Stimulated activated CD4-positive, alpha-beta T cell treated with anti-CD3 and anti-CD28 coated beads, Interleukin-4, amount 100 ng/mL, for 4 hours (primary cell): ENCODE measurements at places on chromosomes 16 and 17.

GRCh38 chr16:65919145-65919985, 447.1 kb upstream of the CDH5 start:
- DNase-seq: no peak

GRCh38 chr17:10610884-10611283, 46.2 kb downstream of the MYH3 start:
- no peak for DNase-seq

DNA sequence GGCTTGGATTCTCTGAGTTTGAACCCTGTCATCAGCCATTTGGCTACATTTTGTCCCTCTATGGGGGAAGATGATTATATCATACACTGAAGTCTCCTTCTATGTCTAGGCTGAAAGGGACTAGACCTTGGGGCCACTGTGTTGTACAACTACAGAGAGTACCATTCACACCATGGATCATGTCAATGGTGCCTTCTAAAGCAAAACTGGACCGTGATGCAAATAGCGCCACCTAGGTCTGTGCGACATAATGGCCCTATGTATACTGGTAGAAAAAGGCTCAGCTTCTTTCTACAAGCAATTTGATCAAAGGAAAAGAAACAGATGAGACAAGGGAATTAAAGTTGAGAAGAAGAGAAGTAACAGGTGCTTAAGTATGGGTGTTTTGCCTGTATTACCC, 100.7 kb downstream of the LYRM1 start:
- no peak for DNase-seq

DNA sequence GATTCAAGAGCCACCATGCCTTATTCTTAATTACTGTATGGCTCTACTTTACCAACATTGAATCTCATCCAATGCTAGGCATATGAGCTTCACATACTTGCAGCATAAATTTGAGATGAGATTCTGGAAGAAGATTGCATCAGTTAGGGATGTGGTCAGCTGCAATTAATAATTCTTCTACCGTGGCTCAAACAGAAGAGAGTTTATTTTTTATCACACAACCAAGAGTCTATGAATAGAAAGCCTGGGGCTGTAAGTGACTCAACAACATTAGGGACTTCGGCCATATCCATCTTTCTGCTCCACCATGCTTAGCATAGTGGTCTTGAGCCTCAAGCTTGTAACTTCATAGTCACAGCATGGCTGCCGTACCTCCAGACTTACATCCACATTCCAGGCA, 179.4 kb upstream of the IRX6 start:
- no peak for DNase-seq

DNA sequence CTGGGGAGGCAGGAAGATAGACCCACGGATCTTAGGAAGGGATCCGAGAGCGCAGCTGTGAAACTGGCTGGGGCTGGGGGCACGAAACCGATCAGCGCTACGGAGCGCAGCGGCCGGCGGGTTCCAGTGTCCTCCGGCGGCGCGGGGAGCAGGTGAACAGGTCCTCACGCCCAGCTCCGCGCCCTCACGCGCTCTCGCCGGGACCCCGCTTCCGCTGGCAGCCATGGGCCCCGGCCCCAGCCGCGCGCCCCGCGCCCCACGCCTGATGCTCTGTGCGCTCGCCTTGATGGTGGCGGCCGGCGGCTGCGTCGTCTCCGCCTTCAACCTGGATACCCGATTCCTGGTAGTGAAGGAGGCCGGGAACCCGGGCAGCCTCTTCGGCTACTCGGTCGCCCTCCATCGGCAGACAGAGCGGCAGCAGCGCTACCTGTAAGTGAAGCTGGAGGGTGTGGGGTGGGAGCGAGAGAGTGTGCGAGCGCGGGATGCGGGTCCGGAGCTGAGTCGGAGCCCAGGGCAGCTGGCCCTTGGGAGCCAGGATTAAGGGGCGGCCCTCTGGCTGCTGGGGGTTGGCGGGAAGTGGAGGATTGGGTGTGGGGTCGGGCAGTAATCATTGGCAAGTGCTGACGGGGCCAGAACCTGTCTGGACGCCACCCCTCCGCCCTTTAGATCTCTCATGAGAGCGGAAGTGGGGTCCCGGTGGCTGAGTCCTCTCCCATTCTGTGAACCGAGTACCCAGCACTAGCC, 479 bp downstream of the ITGA3 start:
- DNase-seq: peak; percentile 63

GRCh38 chr16:27561216-27561615, 11.3 kb downstream of the KATNIP start:
- no peak for DNase-seq

GRCh38 chr17:3845291-3845620, 790 bp downstream of the NCBP3 start:
- DNase-seq: peak; percentile 17

DNA sequence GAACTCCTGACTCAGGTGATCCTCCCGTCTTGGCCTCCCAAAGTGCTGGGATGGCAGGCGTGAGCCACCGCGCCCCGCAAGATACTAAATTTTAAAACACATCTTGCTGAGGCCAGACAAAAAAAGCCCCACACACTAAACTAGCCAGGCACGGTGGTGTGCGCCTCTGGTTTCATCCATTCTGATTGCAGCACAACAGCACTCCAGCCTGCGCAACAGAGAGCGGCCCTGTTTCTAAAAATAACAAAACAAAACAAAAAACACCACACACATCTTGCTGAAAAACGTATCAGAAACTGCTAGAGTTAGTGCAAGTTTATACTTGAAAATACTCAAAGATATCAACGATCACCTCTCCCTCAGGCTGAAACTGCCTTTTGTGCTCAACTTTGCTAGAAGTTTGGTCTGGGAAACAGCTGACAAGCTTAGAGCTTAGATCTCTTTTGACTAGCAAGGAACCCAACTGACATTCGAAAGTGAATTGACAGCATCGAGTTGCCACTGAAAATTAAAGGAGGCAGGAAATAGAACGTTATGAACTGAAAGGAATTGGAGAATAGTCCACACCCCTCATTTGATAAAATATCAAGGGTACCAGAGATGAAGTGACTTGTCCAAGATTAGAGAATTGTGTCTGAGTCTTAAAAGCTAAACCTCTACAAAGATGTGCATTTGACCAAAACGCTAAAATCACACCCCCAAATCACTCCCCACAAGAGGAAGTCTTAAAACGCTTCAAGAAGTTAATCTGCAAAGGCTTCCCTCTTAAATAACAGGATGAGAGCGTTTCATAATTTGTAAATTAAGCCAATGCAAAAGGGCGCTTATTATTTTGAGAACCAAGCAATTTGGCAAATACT, 908 bp downstream of the COG4 start:
- DNase-seq: no peak

GRCh38 chr17:81890447-81891302, 711 bp downstream of the ALYREF start:
- no peak for DNase-seq

DNA sequence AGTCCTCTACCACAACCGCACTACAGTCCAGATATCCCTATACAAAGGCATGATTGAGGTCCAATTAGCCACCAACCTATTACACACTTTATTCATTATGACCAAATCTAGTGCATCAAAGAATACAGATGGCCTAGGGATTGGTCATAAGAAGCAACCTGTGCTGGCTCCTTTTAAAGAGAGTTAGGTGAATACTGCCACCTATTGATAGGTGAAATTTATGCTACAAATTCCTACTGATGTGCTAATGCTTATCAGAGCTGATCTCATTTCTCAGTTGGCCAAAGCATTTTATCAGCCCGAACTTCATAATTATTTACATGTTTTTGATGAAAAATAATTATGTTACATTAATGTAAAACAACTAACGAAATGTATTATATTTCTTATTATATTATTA, 166.3 kb downstream of the ANKFN1 start:
- DNase-seq: no peak

- DNase-seq: no peak
Measured at GRCh38 chr17:66341462-66341861, 39.0 kb downstream of the PRKCA start.

- DNase-seq: no peak
Measured at GRCh38 chr16:7246578-7246977, 86.1 kb upstream of the RBFOX1 start.

GRCh38 chr17:29791336-29792080, 138.5 kb downstream of the SSH2 start:
- no peak for DNase-seq

- no peak for DNase-seq
Measured at GRCh38 chr17:11736613-11737312, 138.5 kb downstream of the DNAH9 start.

DNA sequence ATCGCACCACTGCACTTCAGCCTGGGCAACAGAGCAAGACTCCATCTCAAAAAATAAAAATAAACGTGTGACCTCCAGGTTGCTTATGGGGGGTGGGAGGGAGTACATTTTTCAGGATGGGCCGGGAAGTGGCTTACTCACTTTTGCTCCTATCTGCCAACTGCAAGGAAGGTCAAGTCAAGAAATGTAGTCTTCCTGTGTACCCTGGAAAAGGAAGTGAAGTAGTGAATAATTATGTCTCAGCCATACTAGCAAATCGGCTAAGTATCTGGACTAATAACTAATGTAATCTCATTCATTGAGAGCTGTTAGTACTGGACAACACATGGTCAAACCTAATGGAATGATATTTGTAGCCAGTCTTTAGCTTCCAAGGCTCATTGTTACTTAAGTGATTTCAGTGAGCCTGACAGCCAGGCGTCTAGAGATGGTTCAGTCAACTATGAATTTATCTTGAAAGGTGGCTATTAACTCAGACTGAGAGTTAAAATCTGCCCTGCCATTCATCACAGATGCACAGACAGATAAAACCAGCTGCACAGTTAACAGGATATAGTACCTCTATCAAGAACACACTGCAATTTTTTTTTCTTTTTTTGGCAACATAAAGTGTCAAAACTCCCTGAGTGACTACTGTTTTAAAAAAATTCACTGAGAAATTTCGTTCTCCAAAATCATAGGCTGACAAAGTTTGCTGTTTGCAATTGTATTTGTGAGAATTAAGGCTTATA, 3.7 kb upstream of the TACO1 start:
- DNase-seq: no peak

GRCh38 chr17:16475179-16475704, 16.8 kb downstream of the LRRC75A start:
- no peak for DNase-seq

DNA sequence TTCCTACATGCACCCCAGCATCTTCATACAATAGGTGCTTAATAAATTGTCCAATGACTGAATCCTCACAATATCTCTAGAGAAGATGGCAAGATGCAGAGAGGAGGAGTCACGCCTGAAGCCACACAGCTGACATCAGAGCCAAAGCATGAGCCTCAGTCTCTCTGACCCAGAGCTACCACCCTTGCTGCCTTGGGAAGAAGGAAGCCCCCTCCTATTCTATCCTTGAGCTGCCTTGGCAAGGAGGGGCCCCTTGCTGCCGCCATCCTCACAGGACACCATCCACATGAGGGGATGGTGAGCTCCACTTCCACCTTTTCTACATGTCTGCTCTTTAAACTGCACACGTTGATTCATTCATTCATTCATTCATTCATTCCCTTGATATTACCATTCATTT, 37.0 kb upstream of the C16orf78 start:
- DNase-seq: no peak

- no peak for DNase-seq
Measured at GRCh38 chr16:29845656-29846055, 17.4 kb downstream of the CDIPT start.

GRCh38 chr16:16083421-16084156, 134.2 kb downstream of the ABCC1 start:
- peak; percentile 10 for DNase-seq

DNA sequence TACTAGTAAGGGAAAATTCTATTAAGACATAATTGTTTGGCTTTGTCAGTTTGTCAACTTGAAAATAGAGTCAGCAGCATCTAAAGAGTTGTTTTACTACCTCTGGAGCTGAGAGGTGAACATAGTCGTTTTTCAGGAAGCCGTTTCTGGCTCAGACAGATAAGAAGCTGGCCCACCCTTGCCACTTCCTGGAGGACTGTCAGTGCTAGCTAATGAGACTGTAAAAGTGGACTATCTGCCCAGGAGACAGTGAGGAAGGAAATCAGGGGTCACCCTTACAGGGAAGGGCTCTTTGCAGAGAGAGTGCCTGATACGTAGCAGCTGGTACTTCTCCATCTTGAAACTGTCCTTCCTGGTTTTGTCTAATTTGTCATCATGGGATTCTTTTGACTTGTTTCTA, 328.7 kb downstream of the WWOX start:
- no peak for DNase-seq

GRCh38 chr17:14621826-14622614, 321.1 kb downstream of the HS3ST3B1 start:
- no peak for DNase-seq

- no peak for DNase-seq
Measured at GRCh38 chr17:74759243-74759801, 10.9 kb downstream of the NHERF1 start.

DNA sequence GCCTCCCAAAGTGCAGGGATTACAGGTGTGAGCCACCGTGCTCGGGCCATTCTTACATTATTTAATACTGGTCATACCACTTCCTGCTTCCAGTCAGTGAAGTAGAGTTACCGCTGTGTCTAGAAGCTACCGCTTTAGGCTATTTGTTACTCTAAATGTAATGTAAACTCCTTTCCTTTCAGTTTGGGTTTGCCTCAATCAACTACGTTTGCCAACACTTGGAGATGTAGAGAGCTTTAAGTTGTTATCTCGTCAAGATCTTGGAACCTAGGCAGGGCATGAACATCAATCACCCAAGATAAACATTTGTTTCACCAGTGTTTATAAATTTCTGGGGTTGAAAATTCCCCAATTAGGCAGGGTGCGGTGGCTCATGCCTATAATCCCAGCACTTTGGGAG, 275.9 kb downstream of the STX8 start:
- no peak for DNase-seq

DNA sequence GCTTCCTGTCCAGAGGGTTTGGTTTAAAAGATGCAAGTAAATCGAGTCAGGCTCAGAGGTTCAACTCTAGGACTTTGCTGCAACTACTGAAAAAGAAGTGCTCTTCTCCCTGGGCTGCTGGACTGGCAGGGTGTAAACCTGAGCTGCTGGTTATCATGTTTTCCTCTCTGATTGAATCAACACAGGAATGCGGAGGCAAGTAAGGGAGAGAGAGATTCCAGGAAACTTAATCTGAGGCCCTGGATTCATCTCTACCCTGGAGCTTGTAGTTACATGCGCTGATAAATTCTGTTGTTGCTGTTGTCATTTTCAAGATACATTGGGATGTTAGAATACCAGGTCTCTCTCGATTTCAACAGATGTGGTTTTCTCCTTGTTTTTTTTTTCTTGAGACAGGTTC, 8.2 kb upstream of the HS3ST3A1 start:
- no peak for DNase-seq

DNA sequence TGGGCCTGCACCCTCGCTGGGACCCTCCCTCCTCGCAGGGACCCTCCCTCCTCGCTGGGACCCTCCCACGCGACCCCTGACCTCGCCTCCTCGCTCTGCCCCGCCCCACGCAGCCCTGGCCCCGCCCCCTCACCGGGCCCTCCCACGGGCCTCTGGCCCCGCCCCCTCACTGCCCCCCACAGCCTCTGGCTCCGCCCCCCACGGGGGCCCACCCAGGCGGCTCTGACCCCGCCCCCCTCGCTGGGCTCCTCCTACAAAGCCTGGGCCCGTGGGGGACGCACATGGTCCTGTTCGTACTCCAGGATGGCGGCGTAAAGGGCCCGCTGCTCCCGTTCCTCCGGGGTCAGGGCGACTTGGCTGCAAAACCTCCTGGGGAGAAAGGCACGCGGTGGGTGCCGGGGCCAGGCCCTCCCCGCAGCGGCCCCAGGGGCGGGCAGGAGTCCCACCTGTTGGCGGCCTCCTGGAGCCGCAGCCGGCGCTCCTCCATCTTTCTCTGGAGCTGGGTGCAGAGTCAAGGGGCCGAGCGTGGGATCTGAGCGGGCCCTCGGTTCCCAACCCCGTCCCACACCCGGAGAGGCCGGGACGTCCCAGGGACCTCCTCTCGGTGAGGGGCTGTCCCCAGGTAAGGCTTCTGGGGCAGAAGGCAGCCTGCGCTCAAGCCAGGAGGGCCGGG, 9.0 kb downstream of the VPS9D1 start:
- peak; percentile 67 for DNase-seq

GRCh38 chr16:81796583-81797346, 17.7 kb downstream of the PLCG2 start:
- no peak for DNase-seq
